ENCODE measurements at places on chromosomes 3 and 15.

GRCh38 chr3:1195947-1196346 is 103.1 kb downstream of the CNTN6 start:
- DNase-seq = no peak

GRCh38 chr15:31304751-31305365 is 21.8 kb upstream of the KLF13 start:
- DNase-seq = no peak

- no peak for DNase-seq
Observed at GRCh38 chr3:152266221-152266995, 2.3 kb upstream of the MBNL1 start.

GRCh38 chr3:195870442-195870841 is 37.9 kb downstream of the TNK2 start:
- no peak for DNase-seq

GRCh38 chr3:134211797-134212196 is 38.9 kb downstream of the RYK start:
- peak; percentile 36 for DNase-seq

- DNase-seq = no peak
Observed at GRCh38 chr3:122581622-122582021, 4.2 kb downstream of the PARP15 start.

DNA sequence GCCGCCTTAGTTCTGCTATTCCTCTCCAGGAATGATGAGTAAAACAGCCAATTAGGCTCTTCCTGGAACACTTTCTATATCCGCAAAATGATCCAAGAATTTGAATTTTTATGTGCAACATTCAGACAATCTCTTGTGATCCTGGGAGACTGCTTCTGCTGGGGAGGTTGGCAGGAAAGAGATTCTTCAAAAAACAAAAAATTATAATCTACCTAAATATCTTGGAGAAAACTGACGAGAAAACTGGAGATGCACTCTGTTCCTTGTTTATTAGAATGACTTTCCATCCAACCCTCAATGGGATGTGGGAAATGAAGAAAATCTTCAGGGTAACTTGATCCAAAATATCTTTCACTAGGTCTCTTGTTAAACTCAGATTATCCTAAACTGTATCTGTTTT is 346.3 kb upstream of the UBE2E2 start:
- no peak for DNase-seq

DNA sequence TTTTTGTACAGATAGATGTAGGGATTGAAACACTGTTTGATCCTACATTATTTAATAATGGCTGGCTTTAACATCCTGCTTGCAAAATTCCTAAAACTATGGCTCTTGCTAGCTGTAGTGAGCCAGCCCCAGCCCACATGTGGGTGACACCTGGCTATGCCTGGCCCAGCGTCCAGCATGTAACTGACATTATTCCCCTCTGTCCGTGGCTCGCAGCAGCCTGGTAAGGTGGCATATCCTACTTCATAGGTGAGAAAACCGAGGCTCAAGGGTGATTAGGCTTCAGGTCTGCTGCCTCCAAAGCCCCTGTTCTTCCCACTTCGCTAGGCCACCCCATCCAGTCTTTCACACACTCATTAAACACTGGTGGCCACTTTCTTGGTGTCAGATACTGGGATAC is 1.6 kb downstream of the CALML4 start:
- no peak for DNase-seq

DNA sequence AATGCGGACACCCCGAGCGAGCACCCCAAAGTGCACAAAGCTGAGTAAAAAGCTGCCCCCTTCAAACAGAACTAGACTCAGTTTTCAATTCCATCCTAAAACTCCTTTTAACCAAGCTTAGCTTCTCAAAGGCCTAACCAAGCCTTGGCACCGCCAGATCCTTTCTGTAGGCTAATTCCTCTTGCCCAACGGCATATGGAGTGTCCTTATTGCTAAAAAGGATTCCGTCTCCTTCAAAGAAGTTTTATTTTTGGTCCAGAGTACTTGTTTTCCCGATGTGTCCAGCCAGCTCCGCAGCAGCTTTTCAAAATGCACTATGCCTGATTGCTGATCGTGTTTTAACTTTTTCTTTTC is 5.3 kb downstream of the BHLHE40 start:
- no peak for DNase-seq

DNA sequence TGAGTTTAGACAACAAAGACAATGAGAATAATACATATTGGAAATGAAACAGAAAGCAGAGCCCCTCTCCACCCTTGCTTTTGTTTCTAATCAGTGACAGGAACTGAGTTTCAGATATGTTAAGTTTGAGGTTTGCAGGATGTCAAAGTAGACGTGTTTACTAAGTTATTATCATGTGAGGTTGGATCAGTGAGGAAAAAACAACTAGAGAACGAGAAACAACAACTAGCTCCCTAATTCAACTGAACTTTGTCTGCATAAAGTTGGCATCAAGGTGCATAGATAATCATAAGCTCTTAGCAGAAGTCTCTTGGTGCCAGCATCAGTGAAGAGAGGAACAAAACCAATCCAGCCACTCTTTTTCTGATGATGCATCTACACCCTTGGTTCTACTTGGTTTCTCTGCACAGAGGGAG is 491.1 kb upstream of the NR2F2 start:
- no peak for DNase-seq

- no peak for DNase-seq
Observed at GRCh38 chr3:114451561-114452018, 157.8 kb downstream of the TIGIT start.

GRCh38 chr3:61452535-61453090 is 108.8 kb upstream of the PTPRG start:
- no peak for DNase-seq

- DNase-seq = no peak
Observed at GRCh38 chr3:170961616-170962400, 53.4 kb upstream of the EIF5A2 start.

DNA sequence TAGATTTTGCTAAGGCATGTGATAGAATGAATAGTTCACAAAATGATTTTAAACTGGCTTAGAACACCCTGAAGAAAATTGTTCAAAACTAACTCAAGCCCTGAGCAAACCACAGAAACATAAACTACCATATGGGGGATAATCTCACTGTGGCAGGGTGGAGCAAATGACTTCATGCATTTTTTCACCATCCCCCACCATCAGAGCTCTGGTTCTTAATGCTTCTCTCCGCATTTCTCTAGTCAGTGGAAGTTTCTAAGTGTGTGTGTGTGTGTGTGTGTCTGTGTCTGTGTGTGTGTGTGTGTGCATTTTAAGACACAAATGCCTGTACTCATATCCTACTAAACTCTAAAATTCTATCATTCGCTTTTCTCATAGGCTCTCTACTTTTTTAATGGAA is 107.1 kb upstream of the PHLDB2 start:
- no peak for DNase-seq

GRCh38 chr3:38578551-38578950 is 70.9 kb downstream of the SCN5A start:
- DNase-seq = no peak

- DNase-seq = no peak
Observed at GRCh38 chr3:9142362-9142761, 107.1 kb downstream of the SRGAP3 start.

- no peak for DNase-seq
Observed at GRCh38 chr3:163722405-163722804, 1355.9 kb downstream of the SI start.

- DNase-seq = no peak
Observed at GRCh38 chr15:41161336-41161735, 45.3 kb upstream of the INO80 start.

- no peak for DNase-seq
Observed at GRCh38 chr3:107208796-107209195, 168.4 kb upstream of the CCDC54 start.

- no peak for DNase-seq
Observed at GRCh38 chr15:86610038-86610437, 530.4 kb downstream of the AGBL1 start.

DNA sequence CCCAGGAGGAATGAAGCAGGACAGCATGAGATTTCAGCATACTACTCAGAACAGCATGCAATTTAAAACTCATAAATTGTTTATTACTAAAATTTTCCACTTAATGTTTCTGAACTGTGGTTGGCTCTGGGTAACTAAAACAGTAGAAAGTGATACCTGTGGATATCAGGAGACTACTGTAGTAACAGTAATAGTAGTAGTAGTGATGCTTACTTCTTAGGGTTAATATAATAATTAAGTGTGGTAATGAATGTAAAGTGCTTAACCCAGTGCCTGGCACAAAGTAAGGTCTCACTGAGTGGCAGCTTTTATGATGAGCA is 117.3 kb downstream of the NR1I2 start:
- DNase-seq = no peak

- no peak for DNase-seq
Observed at GRCh38 chr15:22954798-22955543, 25.2 kb downstream of the CYFIP1 start.

DNA sequence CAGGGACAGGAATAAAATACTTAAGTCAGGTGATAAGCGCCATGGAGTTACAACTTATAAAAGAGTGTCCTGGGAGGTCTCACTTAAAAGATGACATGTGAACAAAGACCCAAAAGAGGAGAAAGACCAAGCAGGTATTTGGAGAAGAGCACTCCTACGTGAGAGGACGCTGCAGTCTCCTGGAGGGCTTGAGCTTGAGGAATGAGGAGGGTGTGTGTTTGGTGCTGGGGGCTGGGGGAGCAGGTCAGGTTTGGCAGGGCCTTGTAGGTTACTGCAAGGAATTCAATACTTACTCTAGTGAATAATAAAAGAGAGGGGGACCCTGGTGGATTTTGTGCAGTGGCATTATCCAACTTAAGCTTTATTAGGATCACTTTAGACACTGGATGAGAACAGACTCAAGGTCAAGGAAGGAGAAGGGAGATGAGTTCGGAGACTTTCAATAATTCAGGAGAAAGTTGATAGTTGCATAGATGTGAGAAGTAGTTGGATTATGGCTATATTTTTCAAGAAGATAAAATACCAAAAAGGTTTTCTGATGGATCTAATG is 32.4 kb downstream of the TNIK start:
- no peak for DNase-seq

- DNase-seq = no peak
Observed at GRCh38 chr3:14849638-14850230, 31.0 kb downstream of the FGD5 start.

DNA sequence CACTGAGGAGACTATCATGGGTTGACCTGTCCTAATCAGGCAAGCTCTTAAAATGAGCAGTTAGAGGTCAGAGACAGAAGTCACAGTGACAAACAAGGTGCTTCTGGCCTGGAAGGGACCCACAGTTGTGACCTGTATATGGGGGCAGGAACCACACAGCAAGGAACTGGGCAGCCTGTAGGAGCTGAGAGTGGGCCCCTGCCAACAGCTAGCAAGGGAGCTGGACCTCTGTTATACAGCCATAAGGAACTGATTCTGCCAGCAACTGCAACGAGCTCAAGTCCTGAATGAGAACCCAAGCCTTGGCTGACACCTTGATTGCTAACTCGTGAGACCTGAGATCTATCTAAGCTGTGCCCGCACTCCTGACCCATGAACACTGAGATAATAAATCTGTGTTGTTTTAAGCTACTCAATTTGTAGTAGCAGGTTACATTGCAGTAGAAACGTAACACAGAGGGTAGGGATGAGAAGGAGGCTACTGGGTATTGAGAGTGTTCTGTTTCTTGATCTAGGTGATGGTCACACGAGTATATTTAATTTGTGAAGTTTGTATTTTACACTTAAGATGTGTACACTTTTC is 44.5 kb upstream of the MAGI1 start:
- no peak for DNase-seq

GRCh38 chr3:189071446-189071845 is 100.3 kb upstream of the TPRG1 start:
- DNase-seq = no peak

- no peak for DNase-seq
Observed at GRCh38 chr3:52678265-52679198, 7.2 kb downstream of the PBRM1 start.

DNA sequence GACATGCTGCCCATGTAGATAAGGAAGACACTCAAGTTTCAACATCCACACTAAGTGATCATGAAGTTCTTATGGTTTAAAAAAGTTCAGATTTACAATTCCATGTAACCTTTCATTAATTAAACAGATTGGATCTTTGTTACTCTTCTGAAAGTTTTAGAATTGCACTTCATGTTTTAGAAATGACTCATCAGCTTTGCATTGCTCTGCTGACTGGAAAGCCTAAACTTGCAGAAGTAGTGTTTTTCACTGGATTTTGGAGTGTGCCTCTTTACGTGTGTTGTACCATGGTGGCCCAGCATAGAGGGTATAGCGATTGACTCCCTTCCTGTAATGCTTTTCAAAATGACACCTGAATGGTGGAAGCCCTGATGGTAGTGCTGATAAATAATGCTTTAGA is 157.9 kb downstream of the BBX start:
- DNase-seq = no peak

- DNase-seq = no peak
Observed at GRCh38 chr3:135558906-135559305, 406.6 kb upstream of the PPP2R3A start.

DNA sequence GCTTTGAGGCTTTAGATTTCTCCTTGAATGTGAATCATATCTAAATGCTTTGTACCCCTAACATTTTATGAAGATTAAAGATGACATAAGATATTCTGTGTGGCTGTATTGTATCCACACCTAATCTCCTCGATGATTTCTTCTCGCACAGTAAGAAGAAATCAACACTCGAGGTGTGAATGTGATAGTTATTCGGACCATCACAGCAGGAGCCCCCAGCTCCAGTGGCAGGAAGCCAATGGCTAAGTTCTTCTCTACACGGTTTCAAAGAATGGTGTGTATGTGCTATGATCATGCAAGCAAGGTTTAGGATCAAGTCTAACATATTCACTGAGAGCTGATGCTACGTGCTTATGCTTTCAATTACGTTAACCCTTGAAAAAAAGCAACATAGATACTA is 271.0 kb downstream of the SUCLG2 start:
- DNase-seq = no peak

GRCh38 chr3:112931736-112932521 is 43.0 kb downstream of the CD200R1 start:
- no peak for DNase-seq

- DNase-seq = no peak
Observed at GRCh38 chr3:48681974-48682610, 3.6 kb downstream of the NCKIPSD start.

DNA sequence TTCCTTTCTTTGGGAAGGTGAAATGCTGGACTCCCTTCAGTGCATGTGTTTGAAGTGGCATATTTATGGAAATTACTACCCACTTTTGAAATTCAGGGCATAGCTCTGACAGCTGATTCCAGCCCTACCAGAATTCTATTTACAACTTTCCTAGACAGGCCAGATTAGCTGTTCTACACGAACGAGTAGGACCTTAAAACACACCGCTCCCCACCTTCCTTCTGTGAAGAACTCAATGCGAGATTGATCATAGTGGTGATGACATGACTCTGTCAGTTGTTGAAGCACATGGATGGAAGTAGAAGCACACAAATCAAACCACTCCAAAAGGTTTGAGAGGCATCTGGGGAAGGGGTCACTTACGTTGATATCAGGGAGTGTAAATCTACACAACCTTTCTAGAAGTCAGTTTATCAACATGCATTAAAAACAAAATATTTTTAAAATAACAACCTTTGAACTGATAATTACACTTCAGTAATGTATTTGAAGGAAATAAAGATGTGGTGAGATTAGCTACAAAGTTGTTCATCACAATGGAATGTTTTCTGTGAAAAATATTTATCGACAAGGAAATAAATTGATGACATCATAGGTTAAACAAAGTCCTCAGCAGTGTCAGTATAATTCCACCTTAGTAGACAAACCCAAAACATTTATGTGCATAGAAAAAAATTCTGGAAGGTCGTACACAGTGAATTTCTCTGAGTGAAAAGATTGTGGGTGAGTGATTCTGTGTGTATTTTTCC is 29.8 kb downstream of the RARB start:
- no peak for DNase-seq

GRCh38 chr3:169777822-169778221 is 4.6 kb downstream of the MYNN start:
- DNase-seq = no peak

- peak; percentile 2 for DNase-seq
Observed at GRCh38 chr3:3015185-3016089, 94.7 kb downstream of the IL5RA start.

All from CD4-positive, CD25-positive, alpha-beta regulatory T cell (primary cell).